ENCODE measurements at places on chromosomes 2 and 18.

DNA sequence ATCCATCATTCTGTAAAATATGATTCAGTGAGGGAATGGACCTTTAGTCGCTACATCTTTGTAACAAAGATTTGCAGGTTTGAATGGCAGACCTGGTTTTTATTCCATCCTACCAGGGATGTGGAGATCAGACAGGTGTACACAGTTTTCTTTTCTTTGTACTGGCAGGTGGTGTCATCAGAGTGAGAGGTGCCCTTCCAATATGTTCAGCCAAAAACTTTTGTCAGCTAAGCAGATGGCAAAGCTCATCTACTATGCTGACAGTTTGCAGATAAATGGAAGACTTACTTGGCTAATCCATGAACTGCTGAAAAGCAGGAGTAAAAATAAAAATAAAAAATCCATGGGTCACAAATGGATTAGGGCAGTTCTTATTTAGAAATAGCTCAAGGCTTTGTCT, 185.5 kb upstream of the DOK6 start:
- no peaks in the 10 kb centered on the region for H3K27me3 ChIP-seq
- H3K27ac ChIP-seq = no peak overlapping the region
- no peak overlapping the region for H3K4me3 ChIP-seq
- H3K36me3 ChIP-seq = no peaks in the 10 kb centered on the region
- DNase-seq = no peak
- no peaks in the 10 kb centered on the region for H3K4me1 ChIP-seq

GRCh38 chr2:1283871-1284270, 129.4 kb upstream of the TPO start:
- H3K4me3 ChIP-seq = no peak overlapping the region
- no peaks in the 10 kb centered on the region for H3K27me3 ChIP-seq
- no peak for DNase-seq

DNA sequence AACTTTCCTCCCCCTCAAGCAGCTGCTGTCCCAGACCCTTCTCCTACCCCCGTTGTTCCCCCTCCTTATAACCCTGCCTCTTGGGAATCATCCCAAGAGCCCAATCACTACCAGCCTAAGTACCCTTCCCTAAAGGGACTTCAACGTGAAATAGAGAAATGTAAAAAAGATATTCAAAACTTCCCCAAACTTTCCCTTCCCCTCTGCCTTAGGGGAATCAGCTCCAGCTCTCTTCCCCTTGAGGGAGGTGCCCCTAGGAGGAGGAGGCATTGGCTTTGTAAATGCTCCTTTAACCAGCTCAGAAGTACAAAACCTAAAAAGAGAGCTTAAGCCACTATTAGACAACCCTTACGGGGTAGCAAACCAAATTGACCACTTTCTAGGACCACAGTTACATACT, 10.6 kb upstream of the SAP130 start:
- H3K27ac ChIP-seq = no peak overlapping the region
- H3K36me3 ChIP-seq = no peaks in the 10 kb centered on the region
- H3K4me3 ChIP-seq = no peak overlapping the region

DNA sequence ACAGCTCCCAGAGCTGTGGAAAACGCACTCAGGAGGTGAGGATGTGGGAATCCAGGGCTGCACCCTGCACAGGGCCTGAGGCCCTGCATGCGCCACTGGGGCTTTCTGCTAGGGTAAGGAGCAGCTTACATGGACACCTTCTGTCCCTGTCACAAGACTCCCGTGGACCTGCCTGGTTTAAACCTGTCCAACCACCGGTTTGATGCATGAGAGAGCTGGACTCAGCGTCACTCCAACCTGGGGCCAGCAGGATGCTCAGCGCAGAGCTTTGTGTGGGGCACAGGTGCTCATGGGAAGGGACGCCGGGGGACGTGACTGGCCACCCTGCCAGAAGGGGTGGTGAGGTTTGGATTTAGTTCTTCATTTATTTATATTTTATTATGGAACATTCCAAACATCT, 24.2 kb downstream of the SNORC start:
- H3K27ac ChIP-seq = no peak overlapping the region
- no peaks in the 10 kb centered on the region for H3K27me3 ChIP-seq
- no peak for DNase-seq
- H3K4me1 ChIP-seq = peaks cover 2% of the 10 kb centered on the region

DNA sequence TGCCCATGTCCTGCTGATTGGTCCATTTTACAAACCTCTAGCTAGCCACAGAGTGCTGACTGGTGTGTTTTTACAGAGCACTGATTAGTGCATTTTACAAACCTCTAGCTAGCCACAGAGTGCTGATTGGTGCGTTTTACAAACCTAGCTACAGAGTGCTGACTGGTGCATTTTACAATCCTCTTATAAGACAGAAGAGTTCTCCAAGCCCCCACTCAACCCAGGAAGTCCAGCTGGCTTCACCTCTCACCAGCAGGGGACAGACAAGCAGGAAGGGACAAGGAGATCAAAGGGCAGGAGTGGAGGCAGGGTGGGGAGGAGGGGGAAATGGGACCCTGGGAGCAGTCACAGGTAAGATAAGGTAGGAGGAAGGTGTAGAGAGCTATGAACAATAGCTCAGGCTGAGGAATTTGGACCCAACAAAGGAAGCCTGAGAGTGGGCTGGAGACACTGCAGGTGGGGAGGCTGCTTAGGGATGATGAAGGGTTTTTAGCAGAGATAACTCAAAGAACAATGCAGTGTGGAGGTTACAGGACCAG, 37.1 kb downstream of the SH2D6 start:
- peaks cover 12% of the 10 kb centered on the region for H3K4me1 ChIP-seq
- no peaks in the 10 kb centered on the region for H3K27me3 ChIP-seq
- DNase-seq = peak; percentile 87
- no peaks in the 10 kb centered on the region for H3K36me3 ChIP-seq
- peak overlapping the region; percentile 75 for H3K27ac ChIP-seq

DNA sequence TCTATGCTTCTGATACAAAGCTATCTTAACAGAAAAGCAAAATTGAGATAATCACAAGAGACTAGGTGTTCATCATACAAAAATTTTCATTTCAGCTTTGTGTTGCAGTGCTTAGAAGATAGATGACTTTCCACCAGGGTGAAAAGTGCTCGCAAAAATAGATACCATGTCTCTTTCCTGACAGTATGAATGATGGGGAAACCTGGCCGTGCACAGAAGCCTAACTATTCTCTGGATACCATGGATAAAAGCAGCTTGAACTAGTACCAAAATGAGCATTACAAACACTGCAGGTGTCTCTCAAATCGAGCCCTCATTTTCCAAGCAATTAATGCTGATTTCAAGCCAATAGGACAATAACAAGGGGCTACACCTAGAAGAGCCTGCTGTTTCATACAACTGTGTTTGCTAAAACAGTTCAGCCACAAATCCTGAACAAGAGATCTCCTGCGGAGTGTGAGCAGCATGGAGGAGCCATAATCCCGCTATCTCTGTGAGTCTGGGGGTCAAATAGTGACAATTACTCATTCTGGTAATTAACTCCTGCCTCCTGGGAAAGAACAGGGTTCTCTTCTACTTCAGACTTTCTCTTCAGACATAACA, 507.6 kb downstream of the PID1 start:
- no peak overlapping the region for H3K4me3 ChIP-seq
- no peaks in the 10 kb centered on the region for H3K27me3 ChIP-seq
- DNase-seq = no peak
- no peak overlapping the region for H3K27ac ChIP-seq

GRCh38 chr2:170408461-170409163, 230.7 kb downstream of the MYO3B start:
- no peaks in the 10 kb centered on the region for H3K4me1 ChIP-seq
- H3K27me3 ChIP-seq = peaks cover 3% of the 10 kb centered on the region
- no peak overlapping the region for H3K27ac ChIP-seq

- no peaks in the 10 kb centered on the region for H3K27me3 ChIP-seq
- H3K4me3 ChIP-seq = no peak overlapping the region
- no peaks in the 10 kb centered on the region for H3K36me3 ChIP-seq
- DNase-seq = no peak
Measured at GRCh38 chr2:85956646-85957039, 67.9 kb upstream of the ST3GAL5 start.

GRCh38 chr2:187174582-187174981, 273.5 kb downstream of the CALCRL start:
- H3K36me3 ChIP-seq = no peaks in the 10 kb centered on the region
- H3K4me3 ChIP-seq = no peak overlapping the region
- no peak overlapping the region for H3K27ac ChIP-seq
- no peak for DNase-seq
- no peaks in the 10 kb centered on the region for H3K4me1 ChIP-seq

- H3K36me3 ChIP-seq = no peaks in the 10 kb centered on the region
- no peaks in the 10 kb centered on the region for H3K27me3 ChIP-seq
- H3K4me3 ChIP-seq = no peak overlapping the region
- no peak overlapping the region for H3K27ac ChIP-seq
- no peaks in the 10 kb centered on the region for H3K4me1 ChIP-seq
Measured at GRCh38 chr2:234677758-234678538, 181.1 kb upstream of the ARL4C start.

- no peaks in the 10 kb centered on the region for H3K27me3 ChIP-seq
Measured at GRCh38 chr2:77191665-77192064, 330.5 kb downstream of the LRRTM4 start.

DNA sequence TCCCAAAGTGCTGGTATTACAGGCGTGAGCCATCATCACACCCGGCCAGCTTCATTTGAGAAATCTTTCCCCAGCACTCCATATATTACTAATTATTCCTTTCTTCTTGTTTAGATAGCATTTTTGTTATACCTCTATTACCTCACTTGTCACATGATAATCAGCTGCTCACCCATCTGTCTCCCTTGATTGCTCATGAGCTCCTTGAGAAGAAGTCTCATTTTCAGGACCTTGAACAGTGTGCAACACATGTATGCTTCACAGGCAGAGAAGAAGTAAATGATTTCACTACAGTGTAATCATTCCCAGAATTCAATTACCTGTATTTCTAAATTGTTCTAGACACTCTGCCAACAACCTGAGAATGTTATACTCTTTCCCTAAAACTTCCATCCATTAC, 6.2 kb downstream of the PAIP2B start:
- H3K4me1 ChIP-seq = no peaks in the 10 kb centered on the region
- no peaks in the 10 kb centered on the region for H3K27me3 ChIP-seq
- peak; percentile 23 for DNase-seq

GRCh38 chr18:50163505-50163904, 31.4 kb downstream of the MYO5B start:
- H3K36me3 ChIP-seq = no peaks in the 10 kb centered on the region
- DNase-seq = no peak
- no peak overlapping the region for H3K4me3 ChIP-seq
- no peak overlapping the region for H3K27ac ChIP-seq
- no peaks in the 10 kb centered on the region for H3K27me3 ChIP-seq
- peaks cover 38% of the 10 kb centered on the region for H3K4me1 ChIP-seq

- H3K27me3 ChIP-seq = no peaks in the 10 kb centered on the region
- no peak overlapping the region for H3K4me3 ChIP-seq
- no peak for DNase-seq
- peaks cover 3% of the 10 kb centered on the region for H3K36me3 ChIP-seq
- H3K27ac ChIP-seq = no peak overlapping the region
- no peaks in the 10 kb centered on the region for H3K4me1 ChIP-seq
Measured at GRCh38 chr2:98830571-98831145, 99.7 kb upstream of the MGAT4A start.

DNA sequence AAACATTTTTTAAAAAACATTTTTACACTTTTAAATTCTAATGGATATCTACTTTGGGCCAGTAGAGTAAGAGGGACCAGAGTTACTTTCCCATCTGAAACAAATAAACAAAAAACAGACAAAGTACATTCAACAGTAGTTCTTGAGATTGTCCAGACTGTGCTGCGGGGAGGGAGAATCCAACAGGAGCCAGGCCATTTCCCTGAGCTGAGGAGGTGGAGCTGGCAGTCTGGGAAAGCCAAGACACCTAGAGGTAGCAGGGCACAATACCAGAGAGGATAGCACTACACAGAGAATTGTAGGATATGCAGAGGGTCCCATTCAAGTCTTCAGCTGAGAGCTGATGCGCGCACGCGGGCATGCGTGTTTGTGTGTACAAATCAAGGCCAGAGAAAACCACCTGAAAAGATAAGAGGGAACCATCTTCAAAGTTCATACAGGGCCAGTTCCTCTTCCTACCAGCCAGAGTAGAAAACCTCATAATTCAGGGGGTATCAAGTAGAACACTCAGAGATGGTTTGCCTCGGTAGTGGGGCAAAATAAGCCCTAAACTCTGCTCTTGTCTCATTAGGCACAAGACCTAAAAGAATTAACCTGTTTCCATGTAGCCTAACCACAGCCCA, 44.0 kb downstream of the PTRHD1 start:
- no peaks in the 10 kb centered on the region for H3K27me3 ChIP-seq
- H3K27ac ChIP-seq = no peak overlapping the region
- no peaks in the 10 kb centered on the region for H3K4me1 ChIP-seq
- no peak for DNase-seq

GRCh38 chr2:168758970-168759820, 43.2 kb upstream of the NOSTRIN start:
- H3K27ac ChIP-seq = no peak overlapping the region
- peaks cover 11% of the 10 kb centered on the region for H3K36me3 ChIP-seq
- H3K27me3 ChIP-seq = no peaks in the 10 kb centered on the region
- no peak overlapping the region for H3K4me3 ChIP-seq
- peaks cover 8% of the 10 kb centered on the region for H3K4me1 ChIP-seq

DNA sequence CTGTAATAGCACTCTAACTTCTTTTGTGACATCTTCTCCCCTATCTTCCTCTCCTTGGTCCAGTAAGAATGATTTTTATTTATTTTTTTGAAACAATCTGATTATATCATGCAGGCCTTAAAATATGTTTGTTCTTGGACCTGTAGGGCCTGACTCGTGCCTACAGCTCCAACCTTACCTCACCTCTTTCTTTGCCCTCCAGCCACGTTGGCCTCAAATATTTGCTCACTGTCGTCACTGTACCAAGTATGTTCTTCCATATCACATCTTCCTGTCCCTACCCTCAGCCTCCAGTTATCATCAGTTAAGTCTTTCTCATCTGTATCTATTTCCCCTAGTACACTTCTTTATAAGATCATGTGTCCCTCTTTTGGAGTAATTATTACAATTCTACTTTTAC, 125.5 kb downstream of the CDH7 start:
- H3K27ac ChIP-seq = no peak overlapping the region
- DNase-seq = no peak
- H3K4me3 ChIP-seq = no peak overlapping the region

- H3K27me3 ChIP-seq = no peaks in the 10 kb centered on the region
- no peaks in the 10 kb centered on the region for H3K4me1 ChIP-seq
- H3K27ac ChIP-seq = no peak overlapping the region
- H3K4me3 ChIP-seq = no peak overlapping the region
- no peaks in the 10 kb centered on the region for H3K36me3 ChIP-seq
- DNase-seq = no peak
Measured at GRCh38 chr18:63701952-63702351, 808 bp upstream of the SERPINB11 start.

DNA sequence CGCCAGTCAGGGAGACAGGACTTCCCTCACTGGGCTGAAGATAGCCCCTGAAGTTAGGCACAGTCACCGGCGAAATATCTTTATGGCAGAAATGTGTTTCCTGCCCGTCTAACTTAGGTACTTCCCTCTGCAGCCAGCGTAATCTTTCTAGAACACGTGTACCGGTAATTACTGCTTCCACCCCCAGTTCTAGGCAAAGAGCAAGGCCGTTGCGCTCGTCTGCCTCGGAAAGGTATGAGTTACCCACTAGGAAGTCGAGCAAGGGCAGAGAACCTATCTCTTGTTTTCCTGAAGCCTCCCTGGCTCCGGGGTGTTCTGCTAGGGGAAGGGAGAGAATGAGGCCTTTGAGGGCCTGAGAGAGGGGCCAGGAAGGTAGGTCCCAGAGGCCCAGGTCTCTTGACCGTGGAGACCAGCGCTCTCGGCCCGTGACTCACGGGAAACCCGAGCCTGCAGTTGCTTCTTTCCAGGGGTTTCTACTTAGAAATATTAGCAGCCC, 70.0 kb downstream of the TWSG1 start:
- no peaks in the 10 kb centered on the region for H3K4me1 ChIP-seq
- DNase-seq = no peak
- H3K27me3 ChIP-seq = no peaks in the 10 kb centered on the region
- no peak overlapping the region for H3K4me3 ChIP-seq
- H3K27ac ChIP-seq = no peak overlapping the region

Measured in large intestine (tissue), 12 donors.